ENCODE measurements at places on chromosomes 1 and 21.

DNA sequence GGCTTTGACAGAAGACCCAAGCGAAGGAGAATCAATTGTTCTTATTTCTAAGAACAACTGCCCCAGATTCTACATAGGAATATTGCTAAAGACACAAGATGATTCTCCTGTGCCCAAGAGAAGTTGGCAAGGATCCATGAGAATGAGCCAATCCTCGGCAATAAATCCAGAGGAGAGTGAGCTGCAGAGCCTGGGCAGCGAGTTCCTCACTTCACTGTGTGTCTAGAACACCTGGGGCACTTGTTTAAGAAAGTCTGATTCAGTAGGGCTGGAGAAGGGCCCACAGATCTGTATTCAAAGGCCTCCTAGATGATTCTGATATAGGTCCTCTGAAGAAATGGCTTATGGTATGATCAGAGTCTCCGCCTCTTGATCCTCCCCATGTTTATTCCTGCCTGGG is 31.8 kb downstream of the GADD45A start:
- DNase-seq, result no peak

DNA sequence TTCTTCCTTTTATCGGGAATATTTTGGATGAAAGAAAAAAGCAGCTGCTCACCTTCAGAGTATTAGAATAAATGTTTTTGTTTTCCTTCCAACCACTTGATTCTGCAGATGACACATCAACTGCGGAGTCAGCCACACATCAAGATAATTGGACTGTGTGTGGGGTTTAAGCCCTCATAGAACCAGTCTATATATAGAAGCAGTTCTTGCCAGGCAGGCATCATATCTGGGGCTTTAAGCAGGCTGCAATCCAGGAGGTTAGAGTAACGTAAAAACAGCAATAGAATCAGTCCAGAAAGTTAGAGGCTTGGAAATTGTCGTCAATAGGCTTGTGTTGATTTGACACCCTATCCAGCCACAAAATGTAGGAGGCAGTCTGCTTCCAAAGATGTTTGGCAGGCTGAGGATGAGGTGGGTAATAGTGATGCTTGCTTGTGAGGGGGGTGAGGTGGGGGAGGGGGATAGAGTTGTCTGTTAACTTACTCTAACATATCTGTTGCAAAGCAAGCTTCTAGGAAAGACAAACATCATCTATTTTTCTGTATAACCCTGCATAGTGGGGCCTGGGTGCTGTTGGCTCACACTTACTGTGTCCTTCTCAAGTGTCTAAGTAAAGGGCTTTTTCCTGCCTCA is 64.8 kb downstream of the PEX14 start:
- DNase-seq, result peak; percentile 27

DNA sequence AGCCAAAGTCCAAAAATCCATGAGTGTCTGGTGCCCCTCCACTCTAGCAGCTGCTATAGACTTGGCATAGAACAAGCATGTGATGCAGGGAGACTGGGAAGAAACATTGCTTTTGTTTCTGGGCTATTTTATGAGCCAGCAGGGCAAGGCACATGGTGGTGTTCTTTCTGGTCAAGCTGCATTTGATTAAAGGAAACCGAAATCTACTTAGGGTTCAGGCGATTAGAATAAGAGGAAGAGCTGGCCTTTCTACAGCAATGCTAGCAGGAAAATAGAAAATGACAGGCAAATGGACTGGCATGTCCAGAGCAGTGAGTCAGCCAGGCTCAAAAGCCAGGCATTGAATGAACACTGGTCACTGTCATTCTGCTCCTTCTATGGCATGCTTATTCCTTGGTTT is 28.5 kb upstream of the ARHGAP29 start:
- DNase-seq, result peak; percentile 22

GRCh38 chr1:77533660-77534305 is 148.7 kb downstream of the ZZZ3 start:
- peak; percentile 81 for DNase-seq

GRCh38 chr1:37424523-37424922 is 49.9 kb upstream of the ZC3H12A start:
- no peak for DNase-seq

DNA sequence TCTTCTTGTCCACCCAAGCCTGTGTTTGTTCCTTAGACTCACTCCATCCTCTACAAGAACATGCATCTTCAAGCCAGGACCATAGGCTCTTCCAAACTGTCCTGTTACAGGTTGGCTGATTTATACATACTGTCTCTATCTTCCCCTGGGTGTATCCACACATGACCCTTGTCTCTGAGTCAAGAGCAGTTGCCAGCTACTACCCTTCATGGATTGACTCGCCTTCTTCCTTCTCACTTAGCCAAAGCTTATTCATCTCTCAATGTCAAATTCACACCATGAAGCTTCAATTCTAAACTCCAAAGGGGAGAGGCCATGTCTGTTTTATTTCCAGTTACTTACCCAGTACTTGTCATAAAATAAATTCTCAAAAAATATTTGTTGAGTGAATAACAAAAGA is 64.1 kb upstream of the CACHD1 start:
- DNase-seq, result no peak

DNA sequence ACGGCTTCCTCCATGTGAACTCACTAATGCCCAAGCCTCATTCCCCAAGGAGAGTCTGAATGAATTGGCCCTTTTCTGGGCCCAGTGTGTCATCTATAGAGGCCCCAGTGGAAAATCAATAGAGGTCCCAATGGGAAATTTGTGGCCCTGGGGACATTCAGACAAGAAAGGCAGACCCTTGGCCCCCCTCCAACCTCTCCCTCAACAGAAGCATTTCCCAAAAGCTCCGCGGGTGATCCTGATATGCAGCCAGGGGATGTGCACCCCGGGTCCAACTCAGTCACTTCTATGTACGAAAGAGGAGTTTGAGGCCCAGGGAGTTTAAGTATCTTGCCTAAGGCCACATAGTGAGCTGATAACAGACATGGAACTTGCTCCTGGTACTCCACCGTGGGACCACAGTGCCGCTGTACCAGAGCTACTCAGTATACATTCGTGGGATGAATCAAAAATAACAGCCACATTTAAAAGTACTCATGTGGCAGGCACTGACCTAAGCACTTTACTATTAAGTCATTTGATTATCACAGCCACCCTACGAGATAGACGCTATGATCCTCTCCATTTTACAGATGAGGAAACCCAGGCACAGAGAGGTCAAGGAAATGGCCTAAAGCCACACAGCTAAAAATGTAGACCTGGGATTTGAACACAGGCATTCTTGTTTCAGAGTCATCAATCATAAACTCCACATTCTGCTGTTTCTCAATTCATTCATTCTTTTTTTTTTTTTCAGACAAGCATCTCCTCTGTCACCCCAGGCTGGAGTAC is 8.5 kb downstream of the EPHA2 start:
- DNase-seq, result no peak

DNA sequence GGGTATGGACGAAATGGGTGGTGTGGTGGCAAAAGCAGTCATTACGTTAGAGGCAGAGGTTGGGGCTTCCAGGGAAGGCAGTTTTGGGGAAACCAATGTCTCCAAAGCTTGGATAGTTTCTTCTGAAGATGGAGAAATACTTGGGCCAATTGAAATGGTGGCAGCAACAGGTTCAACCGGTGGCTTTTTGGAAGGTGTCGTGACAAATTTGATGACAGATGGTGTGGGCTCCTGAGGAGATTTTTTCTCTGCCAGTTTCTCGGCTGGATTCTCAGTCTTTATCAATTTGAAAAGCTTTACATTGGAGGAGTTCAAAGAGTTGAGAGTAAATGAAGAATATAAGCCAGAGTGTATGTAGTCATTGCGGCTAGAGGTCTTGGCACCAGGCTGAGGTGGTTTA is 11.5 kb downstream of the ELK4 start:
- DNase-seq, result no peak

DNA sequence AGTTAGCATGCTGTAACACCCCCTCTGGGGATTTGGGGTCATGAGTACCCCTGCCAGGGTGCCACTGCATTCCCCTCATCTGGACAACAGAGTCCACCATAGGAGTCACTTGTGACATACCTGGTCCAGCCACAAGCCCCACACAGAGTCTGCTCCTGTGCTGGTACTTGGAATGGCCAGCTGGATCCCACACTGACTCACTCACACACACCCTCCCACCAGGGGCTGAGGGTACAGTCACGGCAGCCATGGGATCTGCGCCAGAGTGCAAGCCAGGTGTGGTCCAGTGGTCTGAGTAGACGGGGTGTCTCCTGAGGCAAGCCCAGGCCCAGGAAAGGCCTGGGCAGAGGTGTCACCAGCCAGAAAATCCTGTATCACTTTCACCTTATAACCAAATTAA is 67.7 kb downstream of the MRPL39 start:
- DNase-seq, result no peak

DNA sequence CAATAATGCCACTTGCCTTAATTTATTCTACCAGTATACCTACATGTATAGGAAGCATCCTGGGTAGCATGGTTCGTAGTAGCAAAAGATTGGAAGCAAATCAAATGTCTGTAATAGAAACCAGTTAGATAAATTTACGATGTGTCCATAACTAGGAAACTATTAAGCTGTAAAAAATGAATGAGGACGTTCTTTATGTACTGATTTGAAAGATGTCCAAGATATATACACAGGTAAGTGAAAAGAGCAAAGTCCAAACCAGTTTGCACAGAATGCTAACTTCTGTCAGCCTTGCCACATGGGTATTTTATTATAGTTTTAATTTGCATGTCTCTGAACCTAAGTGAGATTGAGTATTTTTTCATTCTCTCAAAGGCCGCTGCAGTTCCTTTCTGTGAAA is 251.8 kb upstream of the IRF2BP2 start:
- no peak for DNase-seq

- no peak for DNase-seq
Measured at GRCh38 chr1:155191904-155192303, 15.8 kb downstream of the THBS3 start.

GRCh38 chr1:6209661-6210580 is 4.0 kb downstream of the RNF207 start:
- DNase-seq, result no peak

- DNase-seq, result no peak
Measured at GRCh38 chr1:239268007-239268406, 118.4 kb upstream of the CHRM3 start.

- DNase-seq, result peak; percentile 94
Measured at GRCh38 chr1:23394684-23395083, 25.0 kb upstream of the ZNF436 start.

DNA sequence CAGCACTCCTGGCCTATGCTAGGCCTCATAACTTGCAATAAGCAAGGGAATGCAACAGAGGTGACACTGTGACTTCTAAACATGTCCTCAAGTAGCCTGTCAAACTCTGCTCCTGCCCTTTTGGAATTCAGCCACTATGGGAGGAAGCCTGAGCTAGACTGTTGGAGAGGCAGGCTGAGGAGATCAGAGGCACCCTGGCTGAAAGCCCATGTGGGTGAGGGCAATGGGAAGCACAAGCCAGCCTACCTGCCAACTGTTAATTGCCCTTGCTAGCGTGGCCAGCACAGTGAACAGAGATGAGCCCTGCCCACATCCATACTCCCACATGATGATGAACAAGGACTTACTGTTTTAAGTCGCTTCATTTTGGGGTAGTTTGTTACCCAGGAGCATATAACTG is 17.7 kb downstream of the GNB1 start:
- no peak for DNase-seq

DNA sequence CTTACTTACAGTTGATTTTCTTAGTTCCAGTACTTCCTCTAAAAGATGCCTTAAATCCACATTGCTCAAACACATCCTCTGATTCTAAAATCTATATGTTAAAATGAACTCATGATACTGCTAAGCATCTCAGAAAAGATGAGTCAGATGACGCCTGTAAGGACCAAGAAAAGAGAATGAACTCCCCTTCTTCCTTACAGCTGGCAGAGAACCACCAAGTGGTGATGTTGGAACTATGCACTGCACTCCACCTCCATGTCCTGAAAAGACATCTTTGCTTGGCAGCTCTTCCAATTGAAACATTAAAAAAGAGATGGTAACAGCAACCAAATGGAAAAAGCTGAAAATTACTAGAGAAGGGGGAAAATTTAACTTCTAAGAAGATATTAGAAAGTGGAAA is 648.8 kb downstream of the PTPRC start:
- DNase-seq, result no peak

DNA sequence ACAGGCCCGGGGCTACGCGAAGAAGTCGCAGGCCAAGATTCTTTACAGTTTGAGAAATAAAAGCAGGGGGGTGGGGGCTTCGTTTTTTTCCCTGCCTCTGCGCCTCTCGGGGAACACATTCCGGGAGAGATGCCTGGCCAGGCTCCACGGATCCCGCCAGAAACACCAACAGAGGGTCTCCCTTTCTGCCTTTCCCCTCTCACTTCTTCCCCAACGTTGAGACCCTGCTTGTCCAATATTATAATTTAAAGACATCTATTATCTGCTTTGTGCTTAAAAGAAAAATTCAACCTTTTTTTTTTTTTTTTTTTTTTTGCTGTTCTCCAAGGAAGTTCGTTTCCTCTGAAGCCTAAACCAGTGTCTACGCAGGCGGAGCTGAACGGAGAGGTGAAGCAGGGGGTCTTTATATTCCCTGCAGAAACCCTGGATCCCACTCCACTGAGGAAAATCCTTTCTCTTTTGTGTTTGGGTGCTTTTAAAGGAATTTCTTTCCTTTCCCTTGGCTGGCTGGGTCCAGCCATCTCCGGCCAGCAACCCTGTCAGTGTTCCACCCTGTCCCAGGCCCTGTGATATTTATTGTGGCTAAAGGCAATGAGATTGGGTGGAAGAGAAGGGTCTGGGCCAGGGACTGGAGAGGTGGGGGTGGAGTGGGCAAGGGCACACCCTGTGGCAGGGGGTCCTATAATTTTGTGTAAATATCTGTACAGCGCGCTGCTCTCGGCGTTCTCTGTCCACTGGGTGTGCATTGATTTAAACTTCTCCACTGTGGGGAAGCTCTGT is 2.2 kb downstream of the FOXD2 start:
- no peak for DNase-seq

GRCh38 chr1:1899266-1899966 is 8.5 kb upstream of the GNB1 start:
- DNase-seq, result no peak

DNA sequence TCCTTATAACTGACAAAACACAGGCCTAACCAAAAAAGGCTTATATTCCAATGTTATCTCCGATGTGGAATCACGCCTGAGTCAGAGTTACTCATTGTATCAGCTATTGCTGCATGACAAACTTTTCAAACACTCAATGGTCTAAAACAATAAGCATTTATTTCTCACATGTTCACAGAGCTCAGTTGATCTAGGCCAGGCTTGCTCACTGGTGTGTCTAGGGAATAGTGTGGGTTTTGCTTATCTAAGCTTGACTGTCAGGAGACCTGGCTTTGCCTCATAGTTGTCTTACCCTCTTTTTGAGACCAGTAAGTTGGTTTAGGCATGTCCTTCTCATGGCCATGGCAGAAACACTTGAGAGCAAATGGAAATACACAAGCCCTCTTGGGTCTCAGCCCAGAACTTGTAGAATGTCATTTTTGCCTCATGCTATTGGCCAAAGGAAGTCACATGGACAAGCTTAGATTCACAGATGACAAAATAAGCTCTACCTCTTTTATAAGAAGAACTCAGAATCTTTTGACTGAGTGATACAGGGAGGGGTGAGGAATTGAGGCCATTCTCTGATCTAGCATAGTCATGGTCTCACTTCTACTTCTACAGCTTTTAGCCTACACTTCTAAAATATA is 130.8 kb downstream of the HMCN1 start:
- peak; percentile 56 for DNase-seq

- DNase-seq, result no peak
Measured at GRCh38 chr21:33860332-33860879, 55.2 kb downstream of the ATP5PO start.
